ENCODE measurements at places on chromosomes 3 and 15.

DNA sequence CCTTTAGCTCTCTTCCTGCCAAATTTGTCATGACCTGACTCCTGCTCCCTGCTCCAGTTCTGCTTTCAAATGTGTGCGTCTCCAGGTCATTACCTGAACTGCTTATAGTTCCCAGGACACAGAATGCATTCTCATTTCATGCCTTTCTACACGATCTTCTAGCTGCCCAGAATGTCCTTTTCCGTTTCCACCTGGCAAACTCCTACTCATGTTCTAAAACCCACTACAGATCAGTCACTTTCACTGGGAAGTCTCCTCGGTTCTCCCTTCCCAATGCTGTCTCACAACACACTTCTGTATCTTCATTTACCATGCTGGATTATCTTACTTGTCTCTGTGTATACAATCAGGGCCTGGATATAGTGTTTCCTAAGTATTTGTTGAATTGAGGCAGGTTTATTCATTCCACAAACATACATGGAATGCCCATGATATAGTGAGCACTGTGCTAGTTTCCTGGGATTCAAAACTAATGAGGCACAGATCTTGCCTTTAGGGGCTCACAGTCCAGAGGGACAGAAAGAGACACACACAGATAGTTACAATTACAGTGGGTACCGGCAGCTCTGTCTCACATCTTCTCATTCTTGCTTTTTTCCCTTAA lies 1.6 kb upstream of the NOX5 start:
- no peak for DNase-seq

GRCh38 chr3:58514405-58514804 lies 22.5 kb downstream of the KCTD6 start:
- no peak for DNase-seq

- DNase-seq = peak; percentile 95
These were observed 5.6 kb upstream of the MFGE8 start for GRCh38 chr15:88918738-88919137.

DNA sequence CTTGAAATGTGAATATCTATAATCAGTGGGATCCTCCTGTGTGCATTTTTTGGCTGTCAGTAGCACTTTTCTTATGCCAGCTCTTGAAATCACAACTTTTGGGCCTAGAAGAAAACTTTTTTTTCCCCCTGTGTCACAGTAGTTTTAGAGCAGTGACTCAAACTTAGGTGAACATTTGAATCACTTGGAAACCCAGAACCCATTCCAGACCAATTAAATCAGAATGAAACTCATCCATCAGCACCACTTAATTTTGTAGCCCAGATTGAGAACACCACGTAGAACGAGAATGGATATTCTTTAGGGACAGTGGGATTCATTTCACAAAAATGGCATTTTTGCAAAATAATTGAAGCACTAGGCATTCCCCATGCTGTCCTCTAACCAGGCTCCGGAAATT lies 224.8 kb upstream of the NANOGP8 start:
- DNase-seq = no peak

- DNase-seq = no peak
These were observed 200.0 kb upstream of the CBLB start for GRCh38 chr3:106068795-106069194.

GRCh38 chr15:26126070-26126469 lies 262.9 kb upstream of the ATP10A start:
- no peak for DNase-seq

DNA sequence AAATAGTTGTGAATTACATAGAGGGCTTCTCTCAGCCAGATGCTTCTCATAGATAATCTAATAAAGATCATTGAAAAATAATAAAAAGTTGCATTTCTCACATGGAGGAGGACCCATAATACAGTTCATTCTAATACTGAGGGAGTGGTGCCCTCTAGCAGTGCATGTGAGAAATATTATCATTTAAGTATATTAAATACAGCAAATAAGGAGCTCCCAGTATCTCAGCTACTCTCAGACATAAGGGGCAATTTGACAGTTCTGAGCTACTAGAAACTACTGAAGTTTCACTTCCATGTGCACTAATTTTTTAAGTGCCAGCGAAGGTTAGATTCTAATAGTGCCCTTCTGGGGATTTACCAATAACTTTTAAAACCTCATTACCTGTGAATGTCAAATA lies 188.3 kb downstream of the IL5RA start:
- DNase-seq = no peak

- no peak for DNase-seq
These were observed 106.7 kb downstream of the GHSR start for GRCh38 chr3:172341482-172342059.

- DNase-seq = peak; percentile 8
These were observed 662.4 kb downstream of the FHIT start for GRCh38 chr3:60588806-60589205.

DNA sequence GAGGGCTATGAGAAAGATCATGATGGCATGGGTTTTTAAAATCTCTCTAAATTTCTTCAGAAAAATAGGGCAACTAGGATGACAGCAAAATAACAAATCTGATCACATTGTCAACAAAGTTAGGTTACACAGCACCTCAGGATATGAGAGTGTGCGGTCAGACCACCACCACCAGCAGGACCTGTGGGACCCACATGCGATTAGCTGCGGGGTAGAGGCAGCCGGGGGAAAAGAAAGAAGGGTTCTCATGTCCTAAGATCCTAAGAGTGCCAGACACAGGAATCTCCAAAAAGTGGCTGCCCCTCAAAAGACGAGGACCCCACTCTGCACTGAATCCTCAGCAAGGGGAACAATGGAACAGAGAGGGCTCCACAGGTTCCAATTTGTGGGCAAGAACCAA lies 15.6 kb downstream of the CHRNA3 start:
- DNase-seq = no peak

GRCh38 chr3:5809586-5810246 lies 622.2 kb downstream of the EDEM1 start:
- DNase-seq = no peak

DNA sequence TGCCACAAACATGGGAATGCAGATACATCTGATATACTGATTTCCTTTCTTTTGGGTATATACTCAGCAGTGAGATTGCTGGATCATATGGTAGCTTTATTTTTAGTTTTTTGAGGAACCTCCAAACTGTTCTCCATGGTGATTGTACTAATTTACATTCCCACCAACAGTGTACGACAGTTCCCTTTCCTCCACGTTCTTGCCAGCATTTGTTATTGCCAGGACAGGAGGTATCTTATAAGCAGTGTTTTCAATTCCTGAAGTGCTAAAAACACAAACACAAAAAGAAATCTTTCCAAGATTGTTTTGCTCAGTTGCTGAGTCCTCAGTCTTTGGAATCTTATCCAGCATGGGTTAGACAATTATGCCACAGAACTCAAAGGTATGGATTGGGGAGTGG lies 13.5 kb downstream of the GTF2E1 start:
- no peak for DNase-seq

DNA sequence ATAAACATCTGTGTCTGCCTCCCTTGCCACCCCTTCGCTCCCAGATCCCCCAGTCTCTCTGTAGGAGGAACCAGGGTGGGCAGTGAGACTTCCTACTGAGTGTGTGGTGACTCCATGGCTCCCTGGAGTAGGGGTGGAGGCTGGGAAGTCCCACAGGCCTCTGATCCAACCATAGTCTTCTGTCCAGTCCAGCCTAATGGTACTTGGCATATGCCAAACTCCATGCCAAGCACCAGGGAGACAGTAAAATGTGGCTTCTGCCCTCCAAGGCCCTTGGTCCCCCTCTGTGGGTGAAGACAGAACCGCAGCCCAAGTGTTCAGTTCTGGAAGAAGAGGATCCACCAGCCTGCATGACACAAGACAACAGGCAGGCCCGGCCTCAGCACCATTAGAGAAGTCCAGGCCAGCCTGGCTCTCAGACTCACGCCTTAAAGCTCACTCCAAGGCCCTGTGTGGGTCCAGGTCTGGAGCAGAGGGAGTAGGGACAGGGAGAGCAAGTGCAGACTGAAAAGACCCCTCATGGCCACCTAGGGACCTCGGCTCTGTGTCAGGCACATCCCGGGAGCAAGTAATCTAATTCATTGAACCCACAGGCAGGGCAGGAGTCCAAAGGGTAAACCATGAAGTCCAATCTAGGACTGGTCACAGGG lies 112.7 kb downstream of the ETFA start:
- DNase-seq = no peak

GRCh38 chr3:30631243-30631904 lies 25.0 kb downstream of the TGFBR2 start:
- DNase-seq = no peak

- DNase-seq = no peak
These were observed 14.9 kb downstream of the LIPH start for GRCh38 chr3:185537369-185537970.

GRCh38 chr3:171753665-171754408 lies 56.4 kb downstream of the PLD1 start:
- peak; percentile 49 for DNase-seq

- no peak for DNase-seq
These were observed 27.2 kb upstream of the PIGZ start for GRCh38 chr3:196995646-196996355.

GRCh38 chr3:8503871-8504610 lies 2.4 kb downstream of the LMCD1 start:
- no peak for DNase-seq

DNA sequence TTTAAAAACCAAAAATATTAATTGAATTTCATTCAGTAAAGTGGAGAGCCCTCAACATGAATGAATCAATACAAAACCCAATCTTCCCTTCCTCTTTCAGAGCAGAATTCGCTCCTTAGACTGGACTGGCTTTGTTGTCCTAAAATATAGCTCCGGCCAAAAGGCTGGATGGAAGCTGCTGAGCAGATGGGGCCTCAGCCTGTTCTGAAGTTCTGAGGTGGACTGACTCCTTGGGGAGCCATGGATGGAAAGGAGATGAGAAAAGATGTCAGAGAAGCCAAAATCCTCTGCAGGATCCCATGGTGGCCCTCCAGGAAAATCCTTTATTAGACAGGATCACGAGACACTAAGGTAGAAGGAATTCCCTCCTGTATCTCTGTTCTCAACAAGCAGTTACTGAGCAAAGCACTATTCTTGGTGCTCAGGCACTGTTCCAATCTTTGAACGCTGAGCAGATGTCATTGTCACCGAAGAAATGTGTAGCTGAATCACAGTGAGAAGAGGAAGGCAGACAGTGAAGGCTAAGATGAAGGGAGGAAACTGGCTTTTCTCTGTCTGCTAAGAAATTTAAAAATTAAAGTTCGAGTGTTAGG lies 122.0 kb downstream of the SEMA6D start:
- no peak for DNase-seq

GRCh38 chr15:66957431-66957720 lies 108.0 kb upstream of the SMAD3 start:
- no peak for DNase-seq

DNA sequence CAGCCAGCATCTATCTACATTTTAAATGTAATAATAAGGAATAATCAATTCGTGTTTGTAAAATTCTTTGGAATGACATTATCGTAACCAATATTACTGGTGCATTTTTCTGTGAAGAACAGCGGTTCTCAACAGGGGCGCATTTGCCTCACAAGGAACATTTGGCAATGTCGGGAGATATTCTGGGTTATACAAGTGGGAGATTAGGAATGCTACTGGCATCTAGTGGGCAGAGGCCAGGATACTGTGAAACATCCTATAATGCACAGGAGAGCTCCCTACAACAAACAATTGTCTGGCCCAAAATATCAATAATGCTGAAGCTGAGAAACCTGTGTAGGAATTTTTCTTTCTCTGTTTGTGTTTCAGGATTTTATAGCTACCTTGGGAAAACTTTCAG lies 25.0 kb downstream of the ACP3 start:
- DNase-seq = no peak

DNA sequence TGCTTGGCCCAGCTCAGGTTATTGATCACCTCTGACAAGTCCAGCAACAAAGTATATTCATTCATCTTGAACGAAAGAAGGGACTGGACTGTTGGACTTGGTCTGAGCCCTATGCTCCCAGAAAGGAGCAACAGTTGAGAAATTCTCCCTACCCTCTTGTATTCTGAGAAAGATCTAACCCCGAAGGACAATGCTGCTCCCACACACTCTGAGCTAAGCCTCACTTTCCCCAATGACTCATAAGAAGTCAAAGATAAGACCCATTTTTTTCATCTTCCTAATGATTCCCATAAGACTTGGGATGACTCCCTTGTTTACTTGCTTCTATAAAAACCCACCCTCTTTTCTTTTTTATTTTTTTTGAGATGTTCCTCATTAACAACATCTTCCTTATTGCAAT lies 549.4 kb upstream of the MDFIC2 start:
- DNase-seq = no peak

GRCh38 chr15:80265021-80265420 lies 13.0 kb upstream of the CTXND1 start:
- DNase-seq = no peak

DNA sequence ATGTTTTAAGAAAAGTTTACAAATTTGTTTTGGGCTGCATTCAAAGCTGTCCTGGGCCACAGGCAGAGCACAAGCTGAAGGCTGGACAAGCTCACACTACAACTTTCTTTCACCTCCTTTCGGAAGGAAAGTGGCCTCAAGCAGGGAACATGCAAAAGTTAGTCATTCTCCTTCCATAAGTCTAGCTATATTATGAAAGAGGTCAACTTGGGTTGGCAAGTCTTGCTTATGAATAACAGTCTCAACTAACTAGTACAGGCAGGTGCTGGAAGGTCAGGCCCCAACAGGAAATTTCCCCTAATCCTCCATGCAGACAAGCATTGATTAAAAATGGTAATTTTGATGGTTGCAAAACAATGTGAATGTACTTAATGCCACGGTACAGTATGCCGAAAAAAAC lies 69.4 kb downstream of the OSBPL10 start:
- DNase-seq = no peak

DNA sequence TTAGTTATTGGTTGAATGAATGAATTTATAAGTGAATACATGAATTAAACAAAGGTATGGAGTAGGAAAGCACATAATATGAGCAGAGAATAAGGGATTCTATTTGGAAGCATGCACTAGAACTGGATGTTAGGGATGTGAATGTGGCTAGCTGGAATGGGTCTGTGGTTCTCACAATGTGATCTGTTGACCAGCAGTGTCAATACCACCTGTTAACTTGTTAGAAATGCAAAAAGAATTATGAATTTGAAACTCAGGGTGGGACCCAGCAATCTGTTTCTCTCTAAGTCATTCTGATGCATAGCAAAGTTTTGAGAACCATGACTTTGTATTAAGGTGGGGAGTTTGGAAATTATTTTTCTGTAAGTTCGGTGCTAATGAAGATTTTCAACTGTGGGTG lies 41.0 kb upstream of the SATB1 start:
- DNase-seq = no peak
